ENCODE measurements at places on chromosomes 11 and 22.

DNA sequence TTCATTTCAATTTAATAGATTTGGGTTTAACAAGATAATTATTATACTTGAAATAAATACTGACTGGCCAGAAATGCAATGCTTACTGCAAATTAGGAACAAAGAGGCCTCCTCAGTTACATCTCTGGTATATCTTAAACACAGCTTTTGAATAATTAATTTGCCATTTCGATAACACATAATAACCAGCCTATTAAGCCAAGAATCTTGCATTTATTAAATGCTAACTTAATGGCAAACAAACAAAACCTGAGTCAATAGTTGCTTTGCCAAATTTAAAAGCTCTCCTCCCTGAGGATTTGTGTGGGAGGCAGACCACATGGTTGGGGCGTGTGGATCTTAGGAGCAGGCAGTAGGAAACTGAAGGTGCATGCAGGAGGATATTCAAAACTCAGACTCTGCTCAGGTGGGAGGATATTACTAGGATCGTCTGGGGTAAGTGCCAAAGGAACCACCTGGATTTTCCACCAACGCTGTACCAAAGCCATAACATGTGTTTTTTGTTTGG is 17.9 kb upstream of the FJX1 start:
- DNase-seq = no peak

DNA sequence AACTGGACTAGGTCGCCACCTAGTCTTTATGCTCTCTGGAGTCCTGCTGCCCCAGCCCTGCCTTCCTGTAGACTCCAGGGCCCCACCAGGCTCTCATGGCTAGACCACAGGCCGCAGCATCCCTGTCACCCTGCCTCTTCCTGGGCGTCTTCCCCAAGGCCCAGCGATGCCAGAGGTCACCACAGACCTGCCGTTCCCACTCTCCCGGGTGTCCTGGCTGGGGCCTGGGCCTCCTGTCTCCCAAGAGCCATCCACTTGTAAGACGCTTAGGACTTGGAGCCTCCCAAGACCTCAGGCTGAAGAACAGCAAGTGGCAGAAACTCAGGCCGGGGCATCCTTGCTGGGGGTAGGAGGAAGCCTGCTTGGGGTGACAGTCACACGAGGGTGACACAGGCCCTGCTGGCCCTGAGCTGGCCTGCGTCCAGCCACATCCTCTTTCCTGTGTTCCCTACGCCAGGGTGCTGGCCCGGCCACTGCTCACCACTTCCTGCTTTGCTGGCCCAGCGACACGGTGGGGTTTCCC is 2.0 kb upstream of the TCIRG1 start:
- peak; percentile 40 for DNase-seq

DNA sequence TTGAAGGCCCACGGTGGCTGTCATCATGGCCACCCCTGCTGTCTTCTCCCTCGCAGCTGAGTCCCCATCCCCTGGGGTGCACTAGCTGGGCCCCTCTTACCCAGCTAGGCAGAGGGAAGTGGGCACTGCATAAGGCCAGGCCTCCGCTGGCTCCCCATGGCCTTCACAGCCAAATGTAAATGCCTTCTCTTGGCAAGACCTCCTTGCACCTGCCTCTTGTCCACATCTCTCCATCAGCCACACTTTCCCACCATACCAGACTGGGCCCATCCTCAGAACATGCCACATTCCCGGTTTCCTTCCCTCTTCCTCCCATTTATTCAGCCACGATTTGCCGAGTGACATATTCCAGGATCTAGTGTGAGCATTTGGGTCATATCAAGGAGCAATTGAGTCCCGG is 49.7 kb downstream of the NECTIN1 start:
- DNase-seq = no peak

GRCh38 chr22:46272196-46272595 is 4.4 kb downstream of the TTC38 start:
- no peak for DNase-seq

- DNase-seq = no peak
Observed at GRCh38 chr22:45878051-45878781, 98.7 kb downstream of the WNT7B start.

DNA sequence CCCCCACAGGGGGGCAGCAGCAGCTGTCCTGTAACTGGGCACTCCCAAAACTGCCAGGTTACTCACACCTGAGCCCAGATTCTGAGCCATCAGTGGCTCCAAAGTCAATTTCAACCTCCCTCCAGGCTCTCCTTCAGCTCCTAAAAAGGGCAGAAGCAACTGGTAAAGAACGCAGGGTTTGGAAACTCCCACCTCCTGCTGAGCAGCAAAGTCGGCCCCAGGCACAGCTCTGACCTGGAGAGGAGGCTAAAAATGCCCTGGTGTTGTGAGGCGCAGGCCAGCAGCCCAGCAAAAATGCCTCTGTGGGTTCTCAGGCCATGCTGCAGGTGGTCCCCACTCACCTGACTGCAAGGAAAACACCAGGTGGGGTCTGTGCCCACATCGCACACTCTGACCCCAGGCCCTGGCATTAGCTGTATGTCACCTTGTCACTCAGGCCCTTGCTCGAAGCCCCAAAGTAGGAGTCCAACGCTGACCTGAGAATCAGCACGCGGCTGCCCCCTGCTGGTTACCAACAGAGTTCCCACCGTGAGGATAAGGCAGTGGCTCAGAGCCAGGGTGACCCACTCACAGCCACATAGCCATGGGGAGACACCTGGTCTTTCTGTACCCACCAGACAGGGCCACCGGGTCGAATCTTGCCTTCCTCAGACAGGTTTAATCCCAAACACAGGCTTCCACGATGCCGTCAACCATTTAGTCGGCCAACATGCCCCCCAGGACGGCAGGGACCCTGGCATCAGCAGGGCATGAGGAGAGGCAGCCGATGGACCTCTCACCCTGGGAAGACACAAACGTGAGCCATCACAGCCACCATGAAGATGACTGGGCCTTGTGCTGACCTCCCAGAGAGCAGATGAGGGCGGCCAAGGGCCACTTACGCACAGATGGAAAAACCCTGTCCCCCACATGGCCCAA is 11.1 kb downstream of the POLR3H start:
- peak; percentile 74 for DNase-seq

GRCh38 chr22:32817137-32817730 is 15.7 kb downstream of the TIMP3 start:
- DNase-seq = no peak

GRCh38 chr11:111465400-111465799 is 46.8 kb downstream of the BTG4 start:
- DNase-seq = no peak

DNA sequence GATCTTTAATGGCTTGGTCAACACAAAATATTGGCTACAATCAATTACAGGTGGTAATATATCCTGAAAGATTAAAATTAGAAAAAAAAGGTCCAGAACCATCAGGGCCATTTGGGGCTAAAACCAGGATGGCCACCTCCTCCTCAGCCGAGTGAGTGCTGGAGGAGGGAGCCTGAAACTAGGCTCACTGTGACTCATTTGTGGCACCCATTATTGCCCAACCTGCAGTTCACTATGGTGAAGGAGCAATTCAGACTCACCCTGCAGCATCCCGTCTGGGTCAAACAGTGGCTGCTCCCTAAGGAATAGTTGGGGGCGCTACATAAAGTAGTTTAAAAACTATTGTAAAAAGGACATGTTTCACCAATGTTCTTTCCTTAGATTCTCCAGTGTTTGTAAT is 60.7 kb downstream of the GLYATL1 start:
- no peak for DNase-seq

GRCh38 chr11:34308049-34308912 is 49.5 kb downstream of the ABTB2 start:
- DNase-seq = no peak

GRCh38 chr11:6448574-6448973 is 7.8 kb upstream of the HPX start:
- no peak for DNase-seq

- peak; percentile 5 for DNase-seq
Observed at GRCh38 chr22:37999640-38000272, 15.4 kb upstream of the SOX10 start.

- no peak for DNase-seq
Observed at GRCh38 chr11:60764879-60765278, 8.2 kb downstream of the MS4A15 start.

DNA sequence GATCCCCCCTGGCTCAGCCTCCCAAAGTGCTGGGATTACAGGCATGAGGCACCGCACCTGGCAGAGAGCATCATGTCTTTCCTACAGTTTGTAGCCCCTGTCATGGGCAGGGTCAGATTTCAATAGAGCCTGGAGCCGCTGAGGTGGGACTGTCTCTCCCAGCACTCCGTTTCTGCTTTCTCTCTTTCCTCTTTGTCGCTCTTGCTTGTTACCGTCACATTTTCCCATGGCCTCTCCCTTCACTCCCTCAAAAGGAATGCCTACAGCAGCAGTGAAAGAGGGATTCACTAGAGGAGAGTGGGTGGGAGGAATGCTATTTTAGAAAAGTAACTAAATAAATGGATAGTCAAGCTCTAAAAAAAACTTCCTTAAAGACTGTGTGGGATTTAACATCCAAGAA is 136.7 kb upstream of the TTC12 start:
- no peak for DNase-seq

GRCh38 chr11:73163638-73164174 is 21.6 kb upstream of the FCHSD2 start:
- no peak for DNase-seq

DNA sequence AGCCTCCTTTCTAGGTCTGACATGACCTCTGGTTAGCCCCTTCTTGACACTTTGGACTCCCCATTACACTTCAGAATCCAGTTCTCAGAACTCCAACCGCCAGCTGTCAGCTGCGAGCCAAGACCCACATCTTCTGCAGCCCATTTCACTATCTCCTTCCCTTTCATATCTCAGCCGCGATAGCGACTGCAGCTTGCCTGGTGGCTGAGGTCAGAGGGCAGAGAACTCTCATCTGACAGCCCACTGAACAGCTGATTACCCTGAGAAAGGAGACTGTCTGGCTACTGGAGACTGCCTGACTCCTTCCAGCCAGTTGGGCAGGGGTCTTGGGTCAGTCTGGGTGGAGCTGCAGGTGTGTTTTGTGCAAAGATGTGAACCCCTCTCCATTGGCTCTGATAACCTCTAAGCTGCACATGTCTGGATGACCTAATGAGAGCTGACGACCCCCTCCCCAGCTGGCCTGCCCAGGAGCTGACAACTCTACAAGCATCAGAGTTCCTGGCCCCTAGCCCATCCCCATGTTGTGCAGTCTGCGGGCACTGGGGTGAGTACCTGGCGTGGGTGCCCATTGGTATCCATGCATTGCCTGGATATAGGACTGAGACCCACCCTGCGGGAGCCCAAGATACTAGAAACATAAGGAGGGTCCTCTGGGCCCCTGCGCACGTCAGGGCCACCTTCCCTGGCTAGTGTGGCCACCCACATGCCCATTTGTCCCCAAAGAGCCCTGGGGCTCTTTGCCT is 1.1 kb downstream of the CHRM1 start:
- DNase-seq = no peak

DNA sequence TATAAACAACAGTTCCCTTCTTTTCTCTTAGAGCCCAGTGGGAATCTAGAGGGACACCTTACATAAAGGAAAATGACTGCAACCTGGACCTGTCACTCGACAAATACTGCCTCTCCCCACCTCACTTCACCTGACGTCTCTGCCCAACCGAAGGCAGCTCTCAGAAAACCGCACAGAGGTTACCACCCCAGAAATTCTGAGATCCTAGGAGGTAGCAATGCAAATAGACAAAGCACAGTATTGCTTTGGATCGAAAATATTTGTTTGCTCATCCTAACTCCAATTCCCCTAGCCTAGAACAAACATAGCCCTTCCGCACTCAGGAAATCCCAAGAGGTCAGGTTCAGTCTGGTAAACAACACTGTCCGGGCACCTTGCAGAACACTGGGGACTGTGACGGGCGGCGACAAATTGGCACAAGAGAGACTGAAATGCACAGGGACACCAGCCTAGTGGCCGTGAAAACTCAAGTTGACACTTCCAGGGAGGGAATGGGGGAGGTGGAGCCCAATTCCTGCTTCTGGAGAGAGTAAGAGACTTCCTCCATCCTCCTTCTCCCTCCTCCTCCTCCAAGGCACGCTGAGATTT is 420 bp upstream of the TRIM44 start:
- DNase-seq = peak; percentile 39

DNA sequence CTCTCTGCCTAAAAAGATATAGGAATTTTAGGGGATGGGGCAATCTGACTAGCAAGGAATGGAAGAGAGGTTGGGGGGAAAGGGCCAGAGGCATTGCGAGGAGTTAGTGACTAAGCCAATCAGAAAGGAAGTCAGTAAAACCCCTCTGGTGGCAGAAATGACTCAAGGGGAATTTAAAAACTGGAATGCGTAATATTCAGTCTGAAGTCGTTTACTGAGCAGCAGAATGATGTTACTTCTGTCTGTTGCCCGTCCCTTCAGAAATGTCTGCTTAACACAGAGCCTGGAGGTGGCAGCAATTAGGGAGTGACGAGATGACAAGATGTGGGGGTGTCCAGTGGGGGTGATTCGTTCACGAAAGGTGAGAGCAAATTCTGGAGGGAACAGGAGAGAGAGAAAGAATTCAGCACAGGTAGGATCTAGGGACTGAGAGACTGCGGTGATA is 107.7 kb upstream of the CLMP start:
- DNase-seq = peak; percentile 15

DNA sequence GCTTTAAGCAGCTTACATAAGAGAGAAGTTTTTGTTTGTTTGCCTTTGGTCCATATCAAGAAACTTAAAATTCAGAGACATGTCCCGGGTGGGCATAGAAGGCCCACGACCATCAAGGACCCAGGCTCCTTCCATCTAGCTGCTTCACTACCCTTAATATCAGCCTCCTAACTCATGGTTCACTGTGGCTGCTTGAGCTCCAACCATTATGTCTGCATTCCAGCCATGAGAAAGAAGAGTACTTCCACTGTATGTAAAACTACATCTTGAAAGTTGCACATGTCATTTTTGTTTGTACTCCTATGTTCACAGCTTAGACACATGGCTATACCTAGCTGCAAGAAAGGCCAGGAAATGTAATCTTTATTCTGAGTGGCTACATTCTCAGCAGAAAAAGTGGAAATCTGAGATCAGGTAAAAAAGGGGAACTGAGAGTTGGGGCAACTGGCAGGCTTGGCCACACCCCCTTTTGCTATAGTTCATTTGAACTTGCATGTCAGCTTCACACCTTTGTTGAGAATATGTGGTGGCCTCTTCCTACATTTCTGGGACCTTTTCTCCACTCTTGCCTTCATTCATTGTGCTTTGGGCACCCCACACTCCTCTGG is 81.3 kb upstream of the TP53I11 start:
- no peak for DNase-seq

DNA sequence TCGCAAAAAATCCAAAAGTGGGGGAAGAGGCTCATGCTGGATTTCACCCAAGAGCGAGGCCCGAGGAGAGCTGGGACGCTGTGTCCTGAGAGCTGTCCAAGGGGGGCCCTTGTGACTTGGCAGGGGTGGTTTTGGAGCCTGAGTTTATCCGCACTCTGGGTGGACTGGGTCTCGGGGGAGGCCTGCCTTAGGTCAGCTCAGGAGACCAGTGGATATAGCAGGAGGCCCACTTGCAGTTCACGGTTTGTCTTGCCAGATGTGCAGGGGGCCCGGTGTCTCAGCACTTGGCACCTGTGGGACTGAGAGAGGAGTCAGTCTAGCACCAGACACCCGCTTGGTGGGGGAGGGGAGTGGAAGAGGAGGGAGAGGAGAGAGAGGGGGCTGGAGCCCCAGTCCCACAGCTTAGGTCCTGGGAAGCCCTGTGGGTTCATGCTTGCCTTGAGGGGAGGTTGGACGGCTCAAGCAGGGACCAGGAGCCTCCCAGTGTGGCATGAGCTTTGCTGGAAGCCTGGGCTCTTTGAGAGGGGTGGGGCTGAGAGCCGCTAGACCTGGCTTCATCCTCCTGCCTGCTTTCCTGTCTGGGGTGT is 33.4 kb downstream of the PARVB start:
- no peak for DNase-seq

GRCh38 chr11:64251016-64251752 is at the start of gene PLCB3:
Gene PLCB3 (plus strand): TSS chr11:64251530. CDS start chr11:64251650, 120 bp downstream.
- peak; percentile 72 for DNase-seq

GRCh38 chr22:49894322-49895054 is 23.8 kb downstream of the ALG12 start:
- DNase-seq = no peak

All from CD4-positive, alpha-beta T cell treated with Interleukin-10 for 1 hour (primary cell).